MV-4-11 (cell line): ENCODE measurements at places on chromosomes 16 and 17.

DNA sequence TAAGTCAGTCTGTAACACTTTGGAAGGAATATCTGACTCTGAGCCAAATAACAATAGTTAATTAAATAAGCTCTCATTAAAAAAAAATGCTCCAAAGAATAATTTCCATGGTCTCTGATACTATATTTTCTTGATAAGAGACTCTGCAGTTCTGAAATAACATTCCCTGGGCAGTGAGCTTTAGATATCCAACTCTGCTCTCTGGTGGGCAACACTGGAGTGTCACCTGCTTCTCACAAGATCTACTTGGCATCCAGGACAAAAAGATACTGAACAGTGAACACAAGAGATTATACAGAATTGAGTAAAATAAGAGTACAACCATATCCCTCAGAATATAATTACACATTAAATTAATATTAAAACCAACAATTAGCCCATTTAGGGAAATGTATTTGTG is 13.7 kb downstream of the BLMH start:
- DNase-seq, result peak; percentile 19

DNA sequence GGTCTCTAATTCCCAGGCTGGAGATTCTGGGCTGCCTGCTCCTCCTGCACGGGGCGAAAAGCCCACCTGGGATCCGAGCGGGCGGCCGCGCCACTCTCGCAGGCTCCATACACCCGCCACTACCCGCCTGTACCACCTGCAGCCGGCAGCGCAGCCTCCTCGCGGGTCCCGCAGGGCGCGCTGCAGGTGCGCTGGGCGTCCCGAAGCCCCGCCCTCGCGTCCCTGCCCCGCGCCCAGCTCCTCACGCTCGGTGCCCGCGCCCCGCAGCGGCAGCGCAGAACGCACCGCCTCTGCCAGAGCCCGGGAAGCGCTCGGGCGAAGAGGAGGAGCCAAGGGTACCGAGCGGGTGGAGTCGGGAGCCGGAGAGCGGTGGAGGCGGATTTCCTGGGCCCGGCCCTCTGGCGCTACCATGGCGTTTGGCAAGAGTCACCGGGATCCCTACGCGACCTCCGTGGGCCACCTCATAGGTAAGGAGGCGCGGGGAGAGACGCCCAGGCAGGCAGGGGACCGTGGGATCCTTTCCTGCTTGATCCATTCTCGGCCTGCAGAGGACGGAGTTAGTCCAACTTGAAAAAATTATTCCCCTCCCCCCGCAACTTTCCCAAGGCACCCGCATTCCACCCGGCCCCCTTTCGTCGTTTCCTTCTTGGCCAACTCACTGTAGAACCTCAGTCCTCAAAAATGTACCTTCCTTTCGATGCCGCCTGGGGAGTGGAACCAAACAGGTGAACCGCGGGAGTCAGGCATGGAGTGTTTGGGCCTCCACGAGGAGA is at the start of gene TOM1L1:
TSS of gene TOM1L1 (plus strand) at position 396 of the 773 bp plus-strand sequence. CDS start at position 410, 14 bp downstream.
- DNase-seq, result peak; percentile 29

DNA sequence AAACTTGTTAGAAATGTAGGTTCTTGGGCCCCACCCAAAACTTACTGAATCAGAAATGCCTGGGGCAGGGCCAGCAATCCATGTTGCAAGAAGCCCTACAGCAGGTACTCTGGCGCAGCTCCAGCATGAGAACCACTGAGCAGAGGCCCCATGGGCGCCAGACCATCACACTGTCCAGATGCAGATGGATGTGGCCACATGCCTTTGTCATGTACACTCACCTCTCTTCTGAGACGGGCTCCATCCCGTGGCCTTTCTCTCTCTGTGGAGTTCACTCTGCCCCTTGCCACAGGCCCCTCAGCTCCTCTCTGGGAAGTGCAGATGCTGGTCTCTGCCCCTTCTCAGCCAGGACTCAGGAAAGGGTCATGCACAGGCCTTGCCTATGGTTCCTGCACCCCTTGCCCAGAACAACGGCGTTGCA is 2.3 kb upstream of the CCNF start:
- DNase-seq, result no peak

GRCh38 chr17:40986920-40987319 is 2.8 kb upstream of the KRT40 start:
- DNase-seq, result no peak

GRCh38 chr17:7336240-7337175 is at the start of gene ACAP1:
ACAP1 (plus strand) TSS chr17:7336529; CDS start chr17:7336735, 206 bp downstream.
- DNase-seq, result peak; percentile 48

GRCh38 chr16:54577651-54578128 is 291.1 kb upstream of the IRX3 start:
- DNase-seq, result no peak

GRCh38 chr16:80741724-80742123 is 62.7 kb downstream of the CDYL2 start:
- DNase-seq, result no peak

DNA sequence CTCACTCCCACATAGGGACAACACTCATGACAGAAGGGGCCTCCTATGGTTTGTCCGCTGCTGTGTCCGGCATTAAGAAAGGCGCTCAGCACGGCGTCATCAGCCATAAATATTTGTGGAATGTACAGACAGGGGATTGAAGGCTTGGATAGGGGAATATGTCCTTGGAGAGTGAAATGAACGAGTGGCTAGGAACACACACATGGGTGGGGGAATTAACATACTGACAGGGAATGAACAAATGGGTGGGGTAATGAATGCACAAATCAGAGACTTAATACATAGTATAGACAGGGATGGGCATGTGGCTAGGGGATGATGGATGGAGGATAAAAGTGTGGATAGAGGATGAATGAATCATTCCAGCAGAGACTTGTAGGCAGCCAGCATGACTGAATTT is 154.0 kb upstream of the HSBP1 start:
- no peak for DNase-seq

DNA sequence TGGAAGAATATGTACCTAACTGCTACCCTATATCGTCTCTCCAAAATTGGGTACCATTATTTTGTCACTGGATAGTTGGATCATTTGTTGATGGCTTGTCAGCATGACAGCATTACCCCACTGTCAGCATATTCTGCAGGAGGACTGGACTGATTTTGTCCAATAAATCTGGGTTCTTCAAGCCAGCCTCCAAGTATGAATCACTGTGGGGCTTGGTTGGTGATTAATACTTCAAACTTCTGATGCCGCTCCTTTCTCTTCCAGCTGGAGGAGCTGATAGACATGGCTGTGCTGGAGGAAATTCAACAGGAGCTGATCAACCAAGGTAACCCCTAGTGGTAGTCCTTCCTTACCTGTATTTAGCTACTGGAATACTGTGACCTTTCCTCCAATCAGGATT is 2.5 kb downstream of the RPAIN start:
- no peak for DNase-seq

- no peak for DNase-seq
These were observed 82.3 kb upstream of the DOC2B start for GRCh38 chr17:263773-264172.

- DNase-seq, result no peak
These were observed 41.3 kb downstream of the BAIAP2 start for GRCh38 chr17:81076141-81076679.

- DNase-seq, result no peak
These were observed 3.2 kb downstream of the USP32 start for GRCh38 chr17:60388742-60389141.

- no peak for DNase-seq
These were observed 121.8 kb upstream of the IRX5 start for GRCh38 chr16:54808890-54809289.

DNA sequence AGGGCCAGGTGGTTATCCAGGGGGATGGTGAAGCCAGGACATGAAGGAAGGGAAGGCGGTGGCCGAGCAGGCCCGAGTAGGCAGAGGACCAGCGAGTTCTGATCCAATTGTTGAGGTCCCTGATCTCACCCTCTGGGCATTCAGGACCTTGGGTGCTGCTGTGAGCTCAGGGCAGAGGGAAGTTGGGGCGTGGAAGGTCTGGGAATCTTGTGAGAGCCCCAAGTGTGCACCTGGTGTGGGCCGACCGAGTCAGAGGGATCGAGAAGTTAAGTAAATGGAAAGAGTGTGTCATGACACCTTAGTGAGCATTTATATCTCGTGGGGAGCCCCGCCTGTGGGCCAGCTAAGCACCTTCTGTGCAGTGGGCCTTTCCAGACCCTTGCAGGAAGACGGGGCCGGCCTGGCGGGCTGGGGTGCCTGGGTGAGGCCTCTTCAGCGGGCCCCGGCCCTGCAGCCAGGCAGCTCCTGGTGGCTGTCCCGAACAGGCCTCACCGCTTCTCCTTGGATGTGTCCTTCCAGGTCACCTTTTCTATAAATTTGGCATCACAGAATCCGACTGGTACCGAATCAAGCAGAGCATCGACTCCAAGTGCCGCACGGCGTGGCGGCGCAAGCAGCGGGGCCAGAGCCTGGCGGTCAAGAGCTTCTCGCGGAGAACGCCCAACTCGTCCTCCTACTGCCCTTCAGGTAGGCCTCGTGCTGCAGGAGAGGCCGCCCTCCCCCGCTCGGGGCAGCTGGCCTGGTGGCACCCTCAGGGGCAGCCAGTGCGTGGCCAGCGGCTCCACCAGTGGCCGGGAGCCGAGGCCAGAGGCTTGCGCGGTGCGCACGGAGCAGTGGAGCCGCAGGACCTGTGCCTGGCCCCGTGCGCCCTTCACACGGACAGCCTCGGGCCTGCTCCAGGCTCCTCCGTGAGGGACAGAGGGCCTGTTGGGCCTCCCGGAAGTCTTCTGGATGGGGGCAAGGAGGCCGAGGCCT is 76.0 kb downstream of the BANP start:
- no peak for DNase-seq

DNA sequence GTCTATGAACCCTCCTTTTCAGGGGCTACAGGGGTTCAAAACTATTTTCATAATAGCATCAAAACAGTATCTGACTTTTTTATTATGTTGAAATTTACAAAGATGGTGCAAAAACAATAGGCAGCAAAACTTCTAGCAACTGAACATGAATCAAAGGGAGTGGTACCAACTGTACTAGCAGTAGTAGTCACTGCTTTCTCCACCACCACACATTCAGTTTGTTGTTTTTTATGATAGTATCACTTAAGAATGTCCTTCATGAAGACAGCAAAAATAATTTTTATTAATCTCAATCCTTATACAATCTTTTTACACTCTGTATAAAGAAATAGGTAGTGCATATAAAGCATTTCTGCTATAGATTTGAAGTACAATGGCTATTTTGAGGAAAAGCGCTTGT is 47.6 kb downstream of the MED13 start:
- no peak for DNase-seq

DNA sequence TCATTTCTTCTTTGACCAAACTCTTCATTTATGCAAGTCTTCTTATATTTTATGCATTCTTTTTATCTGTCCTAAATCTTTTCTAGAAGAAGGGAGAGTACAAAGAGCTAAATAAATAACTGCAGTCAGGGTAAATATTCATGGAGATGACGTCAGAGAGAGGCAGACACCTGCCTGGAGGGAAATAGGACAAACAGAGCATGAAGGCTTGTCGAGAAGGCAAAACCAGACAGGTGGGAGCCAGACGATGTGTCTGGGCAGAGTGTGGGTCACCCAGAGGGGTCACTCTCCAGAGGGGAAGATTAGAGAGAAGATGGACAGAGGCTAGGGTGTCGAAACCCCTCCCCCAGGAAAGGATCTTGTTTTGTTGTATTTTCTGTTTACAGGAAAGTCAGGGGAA is 78.3 kb upstream of the RPL38 start:
- DNase-seq, result no peak

DNA sequence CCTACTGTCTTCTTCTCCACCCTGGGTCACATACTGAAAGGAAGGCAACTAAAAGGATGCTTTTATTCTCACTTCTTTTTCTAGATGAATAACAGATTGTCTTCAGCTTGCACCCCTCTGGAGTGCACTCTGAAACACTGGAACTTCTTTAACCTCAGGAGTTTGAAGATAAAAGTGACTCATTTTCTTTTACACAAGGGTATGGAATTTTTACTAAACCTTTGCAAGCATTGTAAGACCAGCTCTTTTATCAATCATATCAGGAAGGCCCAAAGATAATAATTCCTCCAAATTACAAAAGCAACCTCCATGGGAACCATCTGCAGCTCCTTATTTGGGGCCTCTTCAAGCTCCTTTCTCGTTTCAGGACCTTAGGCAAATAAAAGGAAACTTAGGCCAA is 193.5 kb upstream of the KIF2B start:
- no peak for DNase-seq

GRCh38 chr17:6501359-6501758 is 55.0 kb downstream of the PITPNM3 start:
- DNase-seq, result no peak

GRCh38 chr17:17440938-17441675 is 35.7 kb upstream of the MED9 start:
- no peak for DNase-seq

DNA sequence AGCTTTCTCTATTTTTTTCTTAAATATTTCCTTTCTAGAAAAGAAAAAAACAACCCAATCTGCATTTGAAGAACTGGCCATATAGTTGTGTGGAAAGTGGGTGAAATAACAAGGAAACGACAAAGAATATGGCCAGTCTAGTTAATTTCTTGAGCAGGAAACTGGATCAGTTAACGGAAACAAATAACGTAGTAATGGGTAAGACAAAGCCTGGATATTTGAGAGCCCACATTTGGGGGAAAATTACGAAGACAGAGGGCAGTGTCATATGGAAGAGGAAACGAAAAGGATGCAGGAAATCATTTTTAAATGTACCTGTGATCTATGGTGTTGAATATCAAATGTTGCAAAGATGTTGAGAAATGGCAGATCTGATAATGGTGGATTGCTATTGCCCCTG is 78.6 kb downstream of the HS3ST3A1 start:
- no peak for DNase-seq

DNA sequence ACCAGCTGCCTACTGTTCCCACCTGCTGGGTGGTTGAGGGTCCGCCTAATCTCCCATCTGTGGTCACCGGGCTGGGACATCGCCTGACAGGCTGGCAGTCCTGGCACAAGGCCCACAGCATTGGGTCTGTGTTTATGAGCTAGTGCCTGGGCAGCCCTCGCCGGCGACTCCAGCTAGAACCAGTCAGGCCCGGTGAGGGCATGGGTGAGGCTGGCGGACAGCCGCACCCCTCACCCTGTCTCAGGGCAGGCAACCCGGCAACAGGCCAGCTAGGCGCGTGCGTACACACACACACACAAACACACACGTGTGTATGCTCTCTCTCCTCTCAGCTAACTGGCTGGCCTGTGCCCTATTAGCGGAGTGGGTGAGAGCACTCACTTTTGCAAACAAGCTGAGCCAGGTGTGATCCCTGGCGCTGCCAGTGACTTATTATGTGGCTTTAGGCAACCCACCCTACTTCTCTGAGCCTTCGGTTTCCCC is 10.4 kb downstream of the HSD11B2 start:
- no peak for DNase-seq

GRCh38 chr17:13597723-13598347 is 3.9 kb downstream of the HS3ST3A1 start:
- peak; percentile 28 for DNase-seq

- DNase-seq, result no peak
These were observed 7.5 kb upstream of the OSGIN1 start for GRCh38 chr16:83945587-83945986.

- DNase-seq, result no peak
These were observed 41.8 kb upstream of the CDH8 start for GRCh38 chr16:62077998-62078397.
